ENCODE measurements at places on chromosomes 13 and 19.

DNA sequence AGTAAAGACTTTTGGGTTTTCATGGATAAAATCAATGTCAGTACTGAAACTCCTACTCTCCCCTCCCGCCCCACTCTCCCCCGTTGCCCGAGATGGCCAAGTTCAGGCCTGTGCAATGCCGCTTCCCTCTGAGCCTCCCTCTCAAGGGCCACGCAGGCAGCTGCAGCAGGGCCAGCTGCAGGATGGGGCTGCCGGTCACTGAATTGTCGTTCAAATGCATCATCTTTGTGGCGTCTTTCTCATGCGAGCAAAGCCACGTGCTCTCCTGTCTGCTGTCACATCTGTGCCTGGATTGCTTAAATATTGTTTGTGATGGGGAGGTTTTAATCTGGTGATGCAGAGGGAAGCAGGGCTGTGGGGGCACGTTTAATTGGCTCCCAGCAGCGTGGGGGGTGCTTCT, 26.6 kb downstream of the SHISA2 start:
- DNase-seq, result no peak

DNA sequence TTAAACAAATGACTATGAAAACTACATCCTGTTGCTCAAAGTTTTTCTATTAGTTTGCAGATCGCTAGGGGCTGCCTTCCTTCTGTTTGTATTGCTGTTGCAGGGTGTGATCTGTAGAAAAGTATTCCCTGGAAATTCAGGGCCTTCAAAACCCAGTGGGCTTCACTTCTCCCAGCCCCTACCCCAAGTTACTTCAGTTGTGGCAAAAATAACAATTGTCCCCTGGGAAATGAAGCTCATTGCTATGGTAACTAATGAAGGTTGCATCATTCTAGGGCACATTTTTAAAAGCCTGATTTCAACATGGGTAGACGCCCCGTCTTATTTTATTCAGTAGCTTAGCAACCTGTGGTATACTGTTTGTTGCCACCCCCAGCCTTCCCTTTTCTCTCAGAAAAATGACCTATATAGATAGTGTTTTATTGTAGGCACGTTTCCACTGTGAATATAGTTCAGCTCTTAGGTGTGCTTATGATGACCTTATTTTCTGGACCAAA, 60.9 kb downstream of the WDFY2 start:
- DNase-seq, result peak; percentile 87

DNA sequence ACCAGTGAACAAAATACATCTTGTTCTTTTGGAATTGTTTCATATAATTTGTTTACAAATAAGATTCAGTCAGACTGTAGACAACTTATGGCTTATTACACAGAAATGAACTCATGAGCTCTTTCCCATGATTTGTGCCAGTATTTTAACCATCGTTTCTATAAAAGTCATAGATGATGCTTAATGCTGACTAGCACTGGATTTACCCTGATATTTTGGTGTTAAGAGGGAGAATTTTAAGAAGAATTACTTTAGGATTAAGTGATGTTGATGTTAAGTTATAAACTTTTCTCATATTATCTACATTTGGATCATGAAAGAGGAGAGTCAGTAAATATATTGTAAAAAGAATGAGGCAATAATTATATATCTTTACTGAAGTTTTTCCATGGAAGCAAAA, 162.7 kb downstream of the POSTN start:
- DNase-seq, result no peak

DNA sequence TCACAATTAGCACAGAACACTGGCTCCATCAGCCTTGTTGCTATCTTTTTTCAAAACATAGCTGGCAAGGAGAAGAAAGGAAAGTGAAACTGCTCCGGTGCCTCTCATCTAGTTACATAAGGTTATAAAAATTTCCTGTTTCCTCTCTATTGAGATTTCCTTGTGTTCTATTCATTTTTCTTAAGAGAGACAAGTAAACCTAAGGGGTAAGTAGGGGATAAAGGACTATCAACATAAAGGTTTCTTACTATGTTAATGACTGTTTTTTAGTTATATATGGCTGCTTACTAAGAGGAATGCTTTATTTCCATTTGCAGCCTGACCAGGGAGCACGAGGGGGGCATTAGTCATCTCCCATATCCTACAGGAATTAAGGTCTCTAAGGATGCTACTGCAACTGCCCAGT, 73.2 kb upstream of the MLNR start:
- DNase-seq, result peak; percentile 77

GRCh38 chr13:35474496-35475211, 1.8 kb downstream of the MAB21L1 start:
- DNase-seq, result no peak

DNA sequence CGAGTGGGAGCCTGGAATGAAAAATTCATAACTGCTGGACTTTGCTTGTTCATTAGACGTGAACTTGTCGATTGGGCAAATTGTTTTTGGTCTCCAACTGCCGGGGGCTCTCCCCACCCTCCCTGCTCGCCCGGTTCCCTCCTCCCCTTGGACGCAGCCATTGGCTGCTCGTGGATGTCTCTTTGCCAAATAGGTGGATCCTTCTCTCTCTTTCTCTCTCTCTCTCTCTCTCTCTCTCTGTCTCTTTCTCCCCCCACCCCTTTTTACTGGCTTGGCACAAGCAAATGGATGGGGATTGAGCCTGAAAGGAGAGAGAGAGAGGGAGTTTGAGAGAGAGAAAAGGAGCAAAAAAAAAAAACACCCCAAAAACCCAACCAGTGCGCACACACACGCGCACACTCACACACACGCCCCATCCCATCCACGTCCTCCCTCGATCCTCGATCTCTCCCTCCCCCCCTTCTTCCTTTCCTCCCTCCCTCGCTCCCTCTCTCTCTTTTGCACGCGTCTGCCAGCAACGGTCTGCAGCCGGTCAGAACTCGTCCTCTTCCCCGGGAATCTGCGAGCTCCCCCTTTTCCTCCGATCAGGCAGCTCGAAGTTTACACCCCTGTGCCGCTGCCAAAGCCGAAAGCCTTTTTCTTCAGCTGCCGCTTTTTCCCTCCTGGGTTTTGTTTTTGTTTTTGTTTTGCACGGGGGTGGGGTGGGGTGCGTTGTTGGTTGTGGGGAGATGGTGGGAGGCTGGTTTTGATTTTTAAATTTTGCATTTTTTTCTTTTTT, 27.8 kb downstream of the NFIX start:
- peak; percentile 95 for DNase-seq

GRCh38 chr13:100423375-100423774, 165.2 kb downstream of the GGACT start:
- DNase-seq, result peak; percentile 68

DNA sequence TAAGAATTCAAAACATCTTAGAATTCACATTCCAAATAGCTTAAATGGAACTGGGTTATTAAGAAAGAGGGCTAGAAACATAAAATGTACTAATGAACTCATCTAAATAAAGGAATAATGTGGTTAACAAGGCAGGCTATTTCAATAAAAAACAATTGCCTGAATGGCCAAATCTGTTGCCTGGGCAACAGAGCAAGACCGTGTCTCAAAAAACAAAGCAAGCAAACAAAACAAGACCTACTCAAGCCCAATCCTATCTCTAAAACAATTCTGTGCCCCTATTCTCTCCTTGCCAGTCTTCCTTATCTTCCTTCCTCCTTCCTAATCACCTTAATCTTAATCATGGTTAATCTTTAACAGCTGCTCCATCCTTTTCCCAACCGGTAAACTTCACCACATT, 12.1 kb downstream of the IGFL1 start:
- DNase-seq, result no peak

DNA sequence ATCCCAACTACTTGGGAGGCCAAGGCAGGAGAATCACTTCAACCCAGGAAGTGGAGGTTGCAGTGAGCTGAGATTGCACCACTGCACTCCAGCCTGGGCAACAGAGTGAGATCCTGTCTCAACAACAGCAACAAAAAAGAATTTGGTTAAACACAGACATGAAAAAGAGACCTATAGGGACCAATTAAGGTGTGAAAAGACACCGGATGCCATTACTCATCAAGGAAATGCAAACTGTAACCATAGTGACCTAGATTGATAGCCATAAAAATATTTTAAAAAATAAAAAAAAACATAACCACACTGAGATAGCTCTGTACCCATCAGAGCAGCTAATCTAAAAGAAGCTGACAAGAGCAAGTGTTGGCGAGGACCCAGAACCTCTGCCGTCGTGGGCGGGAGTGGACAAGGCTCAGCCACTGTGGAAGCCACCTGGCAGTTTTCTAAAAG, 37.1 kb upstream of the ISYNA1 start:
- DNase-seq, result no peak

GRCh38 chr13:68550330-68550729, 1320.2 kb upstream of the PCDH9 start:
- no peak for DNase-seq

- DNase-seq, result no peak
Measured at GRCh38 chr19:16370641-16371391, 46.2 kb downstream of the KLF2 start.

- peak; percentile 91 for DNase-seq
Measured at GRCh38 chr13:95535243-95535642, 17.3 kb upstream of the CLDN10 start.

DNA sequence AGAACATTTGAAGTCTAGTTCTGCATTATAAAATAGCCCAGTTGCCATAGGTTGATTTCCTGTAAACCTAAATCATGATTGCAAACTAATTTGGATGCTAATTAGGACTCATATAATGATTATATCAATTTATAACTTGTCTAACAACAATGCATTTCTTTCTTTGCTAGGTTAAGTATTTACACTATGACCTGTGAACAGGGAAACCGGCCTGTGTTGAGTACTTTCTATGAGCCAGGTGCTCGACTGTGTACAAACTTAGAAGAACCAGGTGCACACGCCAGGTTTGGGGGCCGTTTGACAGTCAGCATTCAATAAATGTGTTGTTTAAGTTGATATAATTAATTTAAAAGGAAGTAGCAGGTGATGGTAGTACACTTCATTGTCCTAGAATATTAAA, 203.1 kb downstream of the TM9SF2 start:
- DNase-seq, result no peak

DNA sequence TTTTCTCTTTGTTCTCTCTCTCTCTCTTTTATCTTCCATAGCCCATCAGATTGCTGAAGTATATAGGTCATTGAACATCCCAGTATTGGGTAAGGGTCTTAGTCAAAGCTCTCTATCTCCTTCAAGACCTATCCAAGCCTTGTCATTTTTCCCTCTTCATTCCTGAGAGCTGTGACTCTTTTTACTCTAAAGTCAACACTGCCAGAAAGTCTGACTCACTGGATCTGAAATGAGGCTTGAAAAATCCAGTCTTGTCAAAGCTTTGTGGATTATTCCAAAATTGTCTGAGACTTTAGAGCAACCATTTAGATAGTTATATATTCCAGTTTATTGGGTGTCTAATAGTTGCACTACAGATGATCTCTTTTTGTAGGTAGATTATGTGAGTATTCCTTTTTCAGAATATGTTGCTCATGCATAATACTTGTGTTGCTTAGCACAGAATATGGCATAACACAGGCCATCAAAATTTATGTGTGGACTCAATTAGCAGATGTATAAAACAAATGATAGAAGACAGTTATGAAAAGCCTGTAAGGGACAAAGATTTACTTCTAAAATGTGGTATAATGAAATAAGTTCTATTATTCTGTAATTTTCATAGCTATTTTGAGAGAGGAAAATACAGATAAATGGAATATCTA, 389.3 kb upstream of the PCDH9 start:
- DNase-seq, result peak; percentile 70

DNA sequence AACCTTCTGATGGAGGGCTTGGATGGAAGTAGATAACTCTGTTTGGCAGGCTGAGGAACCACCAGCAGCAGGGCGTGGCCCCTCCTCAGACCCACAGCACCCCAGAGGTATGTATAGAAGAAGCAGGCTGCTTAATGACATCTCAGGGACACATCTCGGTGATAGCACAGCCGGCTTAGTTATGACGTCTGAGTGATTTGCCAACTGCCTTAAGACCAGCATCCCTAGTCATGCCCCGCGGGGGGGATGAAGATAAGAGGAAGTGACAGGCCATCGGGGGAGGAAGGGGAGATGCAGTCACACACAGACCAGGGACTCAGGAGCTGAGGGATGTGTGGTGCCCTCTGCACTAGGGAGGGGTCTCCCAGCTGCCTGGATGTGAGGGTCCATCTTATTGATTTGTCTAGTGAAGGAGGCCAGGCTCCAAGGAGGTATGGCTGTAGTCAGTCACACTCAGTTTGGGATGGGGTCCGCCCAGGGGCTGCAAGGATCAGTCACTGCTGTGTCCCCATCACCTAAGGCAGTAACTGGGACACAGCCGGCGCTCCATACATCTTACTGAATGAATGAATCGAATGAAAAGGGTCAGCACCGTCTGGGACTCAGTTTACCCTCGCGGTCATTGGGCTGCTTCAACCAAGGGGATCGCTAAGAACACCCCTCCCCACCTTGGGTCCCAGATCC, 19.2 kb upstream of the ERCC1 start:
- no peak for DNase-seq

All from iris pigment epithelial cell (primary cell).